ENCODE measurements at places on chromosomes 5 and 9.

GRCh38 chr5:177513500-177513899, 3.3 kb downstream of the DDX41 start:
- no peak for DNase-seq

DNA sequence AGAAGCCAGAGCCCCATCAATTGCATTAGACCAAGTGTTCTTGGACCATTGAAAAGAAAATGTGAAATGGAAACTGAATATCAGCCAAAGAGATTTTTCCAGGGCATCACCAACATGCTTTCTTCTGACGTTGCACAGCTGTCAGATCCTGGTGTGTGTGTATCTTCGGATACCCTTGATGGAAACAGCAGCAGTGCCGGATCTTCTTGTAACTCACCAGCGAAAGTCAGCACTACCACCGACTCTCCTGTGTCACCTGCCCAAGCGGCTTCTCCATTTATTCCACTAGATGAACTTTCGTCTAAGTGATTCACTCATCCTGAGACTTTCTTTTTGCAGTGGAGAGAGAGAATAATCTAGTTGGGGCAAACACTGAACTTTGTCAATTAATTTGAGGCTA, 75.7 kb downstream of the PIP5K1B start:
- DNase-seq, result peak; percentile 26

GRCh38 chr5:143573568-143574170, 170.2 kb upstream of the NR3C1 start:
- DNase-seq, result no peak

DNA sequence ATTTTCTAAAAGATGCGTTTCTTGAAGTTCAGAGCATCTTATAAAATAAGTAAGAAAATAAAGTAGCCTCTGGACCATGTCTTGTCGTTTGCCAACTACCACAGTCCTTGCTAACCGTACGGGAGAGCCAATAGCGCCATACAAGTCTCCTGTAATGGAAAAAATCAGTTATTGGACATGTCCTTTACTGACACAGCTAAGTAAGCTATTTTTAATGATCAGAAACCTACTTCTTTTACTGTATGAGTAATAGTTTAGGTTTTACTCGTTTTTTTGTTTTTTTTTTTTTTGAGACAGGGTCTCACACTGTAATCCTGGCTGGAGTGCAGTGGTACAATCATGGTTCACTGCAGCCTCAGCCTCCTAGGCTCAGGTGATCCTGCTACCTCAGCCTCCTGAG, 37.7 kb upstream of the RAPGEF6 start:
- DNase-seq, result no peak

DNA sequence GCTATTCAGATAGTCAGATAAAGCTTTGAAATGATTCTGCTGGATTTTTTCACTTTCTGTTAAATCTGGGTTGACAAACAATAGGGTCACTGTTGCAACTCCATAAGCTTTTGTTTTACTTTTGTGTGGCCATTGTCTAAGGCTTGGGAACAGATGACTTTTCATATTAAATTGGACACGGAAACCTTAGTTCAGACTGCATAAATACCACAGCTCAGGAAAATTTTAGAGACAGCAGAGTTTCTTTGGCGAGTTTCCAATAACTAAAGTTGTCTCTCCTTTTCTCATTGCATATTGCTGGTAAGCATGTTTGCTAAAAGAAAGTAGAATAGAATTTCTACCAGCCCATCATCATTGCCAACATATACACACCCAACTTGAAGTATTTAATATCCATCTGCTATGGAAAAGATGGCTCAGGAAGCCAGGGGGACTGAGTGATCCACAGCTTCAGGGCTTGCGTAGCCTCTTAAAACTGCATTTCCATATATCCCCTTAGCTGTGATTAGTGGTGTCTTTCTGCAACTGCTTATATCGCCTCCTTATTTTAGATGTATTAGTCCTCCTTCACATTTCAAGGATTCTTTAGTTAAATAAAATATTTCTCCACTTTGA, 168.2 kb downstream of the ARHGAP26 start:
- DNase-seq, result peak; percentile 28

DNA sequence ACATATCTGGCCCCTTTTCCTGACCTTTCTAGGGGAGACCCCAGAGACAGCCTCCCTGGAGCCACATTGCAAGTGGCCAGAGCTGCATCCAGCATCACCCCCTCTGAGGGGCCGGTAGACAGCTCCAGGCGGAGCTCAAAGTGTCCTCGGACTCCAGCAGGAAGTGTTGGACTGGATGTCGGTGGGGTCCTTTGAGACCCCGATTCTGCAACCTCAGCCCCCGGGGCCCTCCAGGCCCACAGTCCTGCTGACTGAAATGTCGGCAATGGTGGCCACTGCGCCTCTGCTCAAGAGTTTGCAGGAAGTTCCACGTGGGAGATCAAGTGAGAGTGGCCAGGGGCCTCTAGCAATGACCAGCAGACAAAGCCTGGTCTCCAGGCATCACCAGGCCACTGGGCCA, 115.9 kb upstream of the FOXD4L5 start:
- DNase-seq, result no peak

DNA sequence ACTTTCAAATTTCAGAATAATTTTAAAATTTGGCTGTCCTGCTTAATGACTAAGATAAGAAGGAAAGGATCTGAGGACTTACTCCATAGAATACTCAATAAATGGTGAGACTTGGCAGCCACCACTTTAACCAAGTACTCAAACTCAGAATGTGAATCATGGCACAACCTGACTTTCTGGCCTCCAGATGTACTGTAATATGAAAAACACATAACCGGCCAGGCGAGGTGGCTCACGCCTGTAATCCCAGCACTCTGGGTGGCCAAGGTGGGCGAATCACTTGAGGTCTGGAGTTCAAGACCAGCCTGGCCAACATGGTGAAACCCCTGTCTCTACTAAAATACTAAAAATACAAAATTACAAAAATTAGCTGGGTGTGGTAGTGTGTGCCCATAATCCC, 10.0 kb upstream of the MARCHF6 start:
- no peak for DNase-seq

DNA sequence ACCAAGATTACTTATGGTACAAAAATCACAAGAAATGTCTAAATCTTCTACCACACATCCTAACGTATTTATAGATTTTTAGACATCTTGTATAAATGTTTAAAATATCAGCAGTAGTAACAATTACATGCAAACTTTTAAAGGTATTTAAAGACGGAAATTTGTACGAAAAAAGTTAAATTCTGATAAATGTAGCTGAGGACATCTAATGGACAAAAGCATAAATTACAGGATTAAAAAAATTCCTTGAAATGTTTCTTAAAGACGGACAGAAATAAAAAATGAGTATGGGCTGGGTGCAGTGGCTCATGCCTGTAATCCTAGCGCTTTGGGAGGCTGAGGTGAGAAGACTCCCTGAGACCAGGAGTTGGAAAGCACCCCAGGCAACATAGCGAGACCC, 15.8 kb downstream of the ERCC8 start:
- DNase-seq, result no peak

DNA sequence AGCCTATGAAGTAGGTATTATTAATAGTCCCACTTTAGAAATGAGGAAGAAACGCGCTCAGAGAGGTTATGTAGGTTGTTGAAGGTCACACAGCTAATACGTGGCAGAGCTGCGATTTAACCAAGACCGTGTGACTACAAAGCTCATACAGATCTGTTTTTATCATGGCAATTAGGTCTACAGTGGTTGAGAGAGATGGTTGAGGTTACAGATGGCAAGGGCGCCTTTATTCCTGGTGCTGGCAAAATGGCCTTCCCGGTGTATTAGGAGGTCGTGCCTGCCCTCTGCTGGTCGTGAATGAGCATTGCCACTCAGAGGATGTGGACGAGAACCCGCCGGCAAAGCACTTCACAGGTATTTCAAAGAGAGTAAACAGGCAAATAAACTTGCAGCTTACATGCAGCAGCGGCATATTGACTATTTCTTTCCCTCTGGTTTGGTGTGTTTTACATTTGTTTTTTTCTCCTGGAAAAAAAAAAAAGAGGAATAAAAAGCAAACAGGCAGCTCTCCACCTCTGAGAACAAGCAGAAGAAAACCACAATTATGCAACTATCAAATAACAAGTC, 65.3 kb upstream of the EGFLAM start:
- peak; percentile 78 for DNase-seq

GRCh38 chr5:133820507-133820906, 147.9 kb downstream of the C5orf15 start:
- DNase-seq, result no peak

DNA sequence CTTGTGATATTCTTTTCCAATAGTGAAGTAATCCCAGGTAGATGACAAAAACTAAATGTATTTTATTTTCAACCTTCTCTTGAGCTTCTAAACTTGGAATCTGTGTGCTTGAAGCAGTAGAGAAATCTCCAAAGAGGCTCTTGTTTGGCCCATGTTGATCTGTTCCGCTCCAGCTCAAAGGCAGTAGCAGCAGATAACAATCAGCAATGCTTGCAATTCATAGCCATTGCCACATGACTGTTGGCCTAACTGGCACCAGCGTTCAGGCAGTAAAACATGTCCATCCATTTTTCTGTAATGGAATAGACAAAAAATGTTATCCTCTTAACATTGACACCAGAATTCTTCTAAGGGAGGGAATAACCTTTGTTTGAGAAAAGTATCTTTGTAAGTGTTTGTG, 270.7 kb upstream of the MSX2 start:
- DNase-seq, result no peak

DNA sequence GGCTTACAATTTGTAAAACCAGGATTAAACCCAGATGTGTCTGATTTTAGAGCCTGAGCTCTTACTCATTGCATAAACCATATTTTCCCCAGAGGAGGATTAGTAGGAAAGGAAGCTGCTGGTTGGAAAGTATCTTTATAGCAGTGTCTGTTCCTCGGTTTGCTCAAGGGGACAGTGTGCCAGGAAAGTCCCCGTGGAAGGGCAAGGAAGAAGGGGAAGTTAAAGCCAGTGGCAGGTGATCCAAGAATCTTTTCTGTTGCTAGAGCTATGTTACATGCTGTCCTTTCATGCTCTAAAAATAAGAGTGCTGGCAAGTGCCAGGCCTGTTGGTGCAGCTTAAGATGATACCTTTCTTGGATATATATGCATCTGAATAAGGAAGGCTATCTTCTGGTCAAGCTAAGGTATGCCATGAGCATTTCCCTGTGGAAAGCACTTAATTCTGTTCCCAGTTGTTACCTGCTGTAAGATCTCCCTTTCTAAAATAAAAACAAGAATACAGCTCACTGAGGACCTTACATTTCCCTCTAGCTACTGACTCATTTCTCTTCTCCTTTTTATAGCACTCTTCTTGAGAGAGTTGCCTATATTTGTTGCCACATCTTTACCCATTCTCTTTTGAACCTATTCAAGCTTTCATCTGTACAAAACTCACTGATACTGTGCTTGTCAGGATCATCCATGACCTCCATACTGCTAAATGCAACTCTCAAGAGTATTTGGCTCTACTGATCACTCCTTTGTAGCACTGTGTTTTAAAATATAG, 8.0 kb downstream of the PDCD1LG2 start:
- DNase-seq, result peak; percentile 8

DNA sequence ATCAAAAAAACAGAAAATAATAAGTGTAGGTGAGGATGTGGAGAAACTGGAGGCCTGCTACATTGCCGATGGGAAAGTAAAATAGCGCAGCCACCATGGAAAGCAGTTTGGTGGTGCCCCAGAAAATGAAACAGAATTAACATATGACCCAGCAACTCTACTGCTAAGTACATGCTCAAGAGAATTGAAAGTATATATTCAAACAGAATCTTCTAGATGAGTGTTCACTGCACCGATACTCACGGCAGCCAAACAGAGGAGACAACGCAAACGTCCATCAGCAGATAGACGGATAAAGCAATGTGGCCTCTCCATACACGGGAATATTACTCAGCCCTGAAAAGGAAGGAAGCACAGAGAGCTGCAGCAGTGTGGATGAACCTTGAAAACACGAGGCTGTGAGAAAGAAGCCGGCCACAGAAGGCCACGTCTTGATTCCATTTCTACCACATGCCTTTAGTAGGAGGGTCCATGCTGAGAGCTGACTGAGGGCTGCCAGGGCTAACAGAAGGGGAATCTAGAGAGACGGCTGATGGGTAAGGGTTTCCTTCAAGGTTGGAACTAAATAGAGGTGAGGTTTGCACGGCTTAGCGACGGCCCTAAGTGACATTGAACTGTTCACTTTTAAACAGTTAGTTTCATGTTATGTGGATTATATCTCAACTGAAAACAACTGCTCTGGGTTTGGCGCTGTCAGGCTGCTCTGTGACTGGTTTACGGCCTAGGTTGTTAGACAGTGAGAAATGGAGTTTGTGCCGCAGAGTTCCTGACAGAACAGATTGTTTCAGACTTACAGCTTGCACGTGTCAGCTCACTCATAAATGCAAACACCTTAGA, 29.8 kb downstream of the AHRR start:
- DNase-seq, result no peak

DNA sequence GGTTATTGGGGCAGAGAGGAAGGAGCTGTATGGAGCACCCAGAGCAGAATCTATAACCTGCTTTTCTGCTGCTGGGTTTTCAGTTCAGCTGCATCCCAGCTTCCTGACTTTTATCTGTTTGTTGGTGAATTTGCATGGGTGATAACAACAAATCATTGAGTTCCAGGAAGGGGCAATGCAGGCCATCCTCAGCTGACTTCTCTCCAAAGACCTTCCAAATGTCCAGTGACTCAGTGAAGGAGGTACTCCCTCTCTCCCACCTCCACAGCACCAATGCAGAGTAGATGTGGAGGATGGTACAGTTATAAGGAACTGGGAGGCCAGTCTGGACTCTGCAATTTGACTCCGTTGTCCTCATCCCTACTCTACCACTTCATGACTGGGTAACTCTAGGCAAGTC, 1.6 kb upstream of the TXN start:
- DNase-seq, result no peak

GRCh38 chr5:88938488-88938887, 55.5 kb upstream of the MEF2C start:
- no peak for DNase-seq

- DNase-seq, result peak; percentile 50
Measured at GRCh38 chr9:132637351-132637750, 32.4 kb downstream of the DDX31 start.

GRCh38 chr9:107144475-107144874, 138.6 kb upstream of the RAD23B start:
- peak; percentile 95 for DNase-seq

GRCh38 chr9:18877984-18878383, 155.0 kb downstream of the SAXO1 start:
- no peak for DNase-seq

GRCh38 chr5:175579742-175580432, 78.0 kb upstream of the HRH2 start:
- no peak for DNase-seq

Data from NCI-H82 (cell line).